Activated CD4-positive, alpha-beta T cell treated with anti-CD3 and anti-CD28 coated beads, Interleukin-2, amount 50 U/mL, for 4 hours (primary cell): ENCODE measurements at places on chromosomes 1 and 21.

- DNase-seq = no peak
Measured at GRCh38 chr1:237911911-237912310, 21.2 kb upstream of the ZP4 start.

DNA sequence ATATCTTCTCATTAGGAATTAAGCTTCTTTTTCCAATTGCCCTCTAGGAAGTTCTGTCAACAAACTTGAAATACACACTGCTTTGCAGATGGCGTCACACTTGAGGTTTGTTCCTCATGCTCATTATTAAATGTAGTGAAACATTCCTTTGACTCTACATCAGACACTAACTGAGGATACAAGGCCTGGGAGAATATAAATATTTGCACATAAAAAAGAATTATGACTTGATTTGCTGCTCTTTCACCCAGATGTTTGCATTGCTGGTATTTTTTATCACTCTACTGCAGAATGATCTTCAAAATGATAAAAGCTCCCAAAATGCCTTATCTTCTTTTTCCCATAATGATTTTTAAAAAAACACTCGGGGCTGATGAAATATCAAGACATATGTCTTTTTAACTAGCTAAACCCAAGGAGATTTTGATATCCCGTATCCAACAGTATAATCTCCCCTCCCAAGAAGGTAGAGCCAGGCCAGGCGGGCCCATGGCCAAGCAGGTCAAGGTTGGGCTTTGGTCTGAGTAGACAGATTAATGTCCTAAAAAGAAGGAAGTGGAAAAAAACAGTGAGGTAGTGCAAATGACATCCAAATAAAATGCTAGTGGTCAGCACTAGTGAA, 264.6 kb downstream of the HHIPL2 start:
- DNase-seq = no peak

DNA sequence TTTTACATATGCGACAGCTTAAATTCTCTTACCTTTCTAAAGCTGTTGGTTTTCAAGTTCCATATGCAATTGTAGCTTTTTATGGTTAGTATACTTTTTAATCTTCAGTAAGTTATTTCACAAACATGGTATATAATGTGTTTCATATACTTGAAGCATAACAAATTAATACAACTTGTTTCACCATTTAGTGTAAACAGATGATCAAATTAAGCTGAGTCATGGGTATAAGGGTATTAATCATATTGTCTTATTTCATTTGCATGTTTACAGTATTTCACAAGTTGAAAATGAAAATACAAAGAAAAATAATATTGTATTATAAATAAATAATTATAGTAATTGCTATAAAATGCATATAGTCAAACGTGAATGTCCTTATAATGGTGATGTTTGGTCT, 92.1 kb downstream of the PTPRC start:
- DNase-seq = no peak

- no peak for DNase-seq
Measured at GRCh38 chr21:39141502-39141901, 41.7 kb downstream of the PSMG1 start.

DNA sequence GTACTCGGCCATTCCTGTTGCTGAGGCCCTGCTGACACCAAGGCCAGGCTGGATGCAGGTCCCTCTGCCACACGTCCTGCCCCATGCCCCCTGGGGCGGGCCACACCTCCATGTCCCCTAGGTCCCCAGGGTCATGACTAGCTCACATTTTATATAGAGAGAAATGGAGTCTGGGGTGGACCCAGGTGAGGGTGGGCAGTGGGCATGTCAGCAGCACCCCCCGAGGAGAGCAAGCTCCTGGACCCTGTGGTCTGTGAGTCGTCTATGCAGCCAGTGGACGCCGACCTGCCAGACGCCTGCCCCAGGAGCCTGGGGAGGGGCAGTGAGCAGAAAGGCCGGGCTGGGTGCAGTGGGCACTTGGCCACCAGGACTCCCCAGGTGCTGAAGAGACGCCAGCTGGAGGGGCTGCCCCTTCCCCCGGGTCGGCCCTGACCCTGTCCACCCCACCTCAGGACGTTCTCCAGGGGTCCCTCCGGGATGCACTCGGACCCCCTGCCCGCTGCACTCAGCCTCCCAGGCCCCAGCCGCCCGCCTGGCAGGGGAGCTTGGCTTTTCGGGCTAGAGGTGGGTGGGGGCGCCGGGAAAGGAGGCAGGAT, 15.9 kb downstream of the SAMD11 start:
- no peak for DNase-seq

GRCh38 chr21:46199436-46200373, 15.4 kb upstream of the SPATC1L start:
- DNase-seq = no peak

- no peak for DNase-seq
Measured at GRCh38 chr21:37118187-37118826, 45.3 kb downstream of the TTC3 start.

- no peak for DNase-seq
Measured at GRCh38 chr1:21301794-21302440, 11.7 kb upstream of the ECE1 start.

DNA sequence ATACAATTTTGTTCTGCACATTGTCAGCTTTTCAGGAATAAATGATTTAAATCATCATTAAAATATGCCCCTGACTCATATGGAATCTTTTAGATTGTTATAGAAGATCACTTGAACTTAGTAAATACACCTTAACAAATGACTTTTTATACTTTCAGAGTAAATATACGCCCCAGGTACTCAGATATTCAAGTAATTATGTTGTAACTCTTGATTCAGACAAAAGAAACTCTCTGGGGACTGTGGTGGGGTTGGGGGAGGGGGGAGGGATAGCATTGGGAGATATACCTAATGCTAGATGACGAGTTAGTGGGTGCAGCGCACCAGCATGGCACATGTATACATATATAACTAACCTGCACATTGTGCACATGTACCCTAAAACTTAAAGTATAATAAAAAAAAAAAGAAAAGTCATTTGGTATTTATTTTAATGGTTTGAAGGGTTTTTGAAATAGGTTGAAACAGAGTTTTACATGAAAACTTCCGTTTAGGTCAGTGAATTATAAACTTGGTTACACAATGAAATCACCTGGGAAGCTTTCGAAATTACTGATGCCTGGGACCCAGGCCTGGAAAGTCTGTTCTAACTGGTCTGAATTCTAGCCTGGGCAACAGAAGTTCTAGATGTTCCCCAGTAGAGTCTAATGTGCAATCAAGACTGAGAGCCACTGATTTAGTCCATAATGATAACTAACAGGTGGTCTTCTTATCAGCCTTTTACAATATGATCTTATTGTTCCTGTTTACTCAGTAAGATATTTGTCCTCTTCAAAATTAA, 320.5 kb upstream of the NR5A2 start:
- no peak for DNase-seq

DNA sequence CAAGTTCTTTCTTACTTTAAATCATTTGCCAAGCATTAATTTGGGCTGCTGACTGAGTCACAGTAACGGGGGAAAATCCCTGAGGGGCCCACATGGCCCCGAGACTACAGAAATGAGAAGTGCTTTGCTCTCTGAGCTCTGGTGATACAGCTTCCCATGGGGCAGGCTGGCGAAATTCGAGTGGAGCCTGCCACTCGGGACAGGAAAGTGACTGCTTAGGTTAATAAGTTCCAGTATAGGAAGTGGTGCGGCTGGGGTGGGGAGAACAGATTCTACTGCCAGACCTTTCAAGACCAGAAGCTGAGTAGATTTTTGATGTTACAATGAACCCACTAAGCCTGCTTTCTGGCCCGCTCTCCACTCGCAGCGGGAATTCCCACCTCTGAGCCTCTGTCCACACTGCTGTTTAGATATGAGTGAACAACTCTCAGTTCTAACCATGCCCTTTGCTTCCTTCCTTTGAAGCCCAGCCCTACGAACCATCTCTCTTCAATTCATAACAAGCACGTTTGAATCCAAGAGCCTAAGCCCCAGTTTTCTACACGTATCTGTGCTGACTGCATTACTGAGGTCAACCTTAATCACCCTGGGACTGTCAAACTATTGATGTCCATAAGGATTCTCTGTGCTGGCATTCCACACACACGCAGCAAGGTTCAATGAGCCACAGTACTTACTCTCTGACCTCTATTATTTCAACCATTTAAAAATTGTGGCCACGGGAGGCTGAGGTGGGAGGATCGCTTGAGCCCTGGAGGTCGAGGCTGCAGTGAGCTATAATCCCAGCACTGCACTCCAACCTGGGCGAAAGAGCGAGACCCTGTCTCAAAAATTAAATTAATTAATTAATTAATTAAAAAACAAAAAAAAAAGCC, 9.6 kb downstream of the ZBTB17 start:
- peak; percentile 74 for DNase-seq

DNA sequence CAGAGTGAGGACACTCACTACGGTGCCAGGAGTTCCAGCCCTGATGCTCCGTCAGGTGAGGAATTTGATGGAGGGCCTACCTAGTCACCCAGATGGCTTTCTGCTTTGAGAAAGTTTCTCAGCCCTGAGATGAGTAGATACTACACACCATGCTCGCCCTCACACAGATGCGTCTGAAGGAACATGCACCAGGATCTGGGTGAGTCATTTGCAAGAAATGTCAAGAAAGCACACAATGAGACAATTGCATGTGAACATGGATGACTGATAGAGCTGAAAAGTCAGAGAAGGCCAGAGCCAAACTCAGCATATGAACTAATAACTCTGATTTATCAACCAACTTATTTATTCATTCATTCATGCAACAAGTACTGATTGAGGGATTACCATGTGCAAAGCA, 483.9 kb downstream of the OMA1 start:
- DNase-seq = no peak

- DNase-seq = no peak
Measured at GRCh38 chr1:33350611-33351280, 29.8 kb upstream of the A3GALT2 start.

DNA sequence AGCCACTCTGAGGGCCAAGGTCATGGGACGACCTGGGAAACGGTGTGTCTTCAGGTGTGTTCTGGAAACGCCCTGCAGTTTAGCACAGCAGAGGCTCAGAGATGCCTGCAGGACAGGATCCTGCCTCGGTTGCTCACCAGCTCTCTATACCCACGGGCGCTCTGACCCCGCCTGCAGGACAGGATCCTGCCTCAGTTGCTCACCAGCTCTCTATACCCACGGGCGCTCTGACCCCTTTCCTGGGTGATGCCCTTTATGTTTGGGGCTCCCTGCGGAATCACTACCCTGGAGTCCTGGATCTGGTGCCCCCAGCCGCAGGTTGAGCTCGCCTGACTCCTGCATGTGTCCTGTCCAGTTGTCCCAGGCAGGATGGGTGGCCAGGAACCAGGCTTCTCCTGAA, 32.5 kb downstream of the TFF3 start:
- no peak for DNase-seq

- DNase-seq = no peak
Measured at GRCh38 chr1:182803846-182804245, 14.3 kb downstream of the NPL start.

- no peak for DNase-seq
Measured at GRCh38 chr1:104745875-104746274, 996.2 kb downstream of the AMY1C start.

DNA sequence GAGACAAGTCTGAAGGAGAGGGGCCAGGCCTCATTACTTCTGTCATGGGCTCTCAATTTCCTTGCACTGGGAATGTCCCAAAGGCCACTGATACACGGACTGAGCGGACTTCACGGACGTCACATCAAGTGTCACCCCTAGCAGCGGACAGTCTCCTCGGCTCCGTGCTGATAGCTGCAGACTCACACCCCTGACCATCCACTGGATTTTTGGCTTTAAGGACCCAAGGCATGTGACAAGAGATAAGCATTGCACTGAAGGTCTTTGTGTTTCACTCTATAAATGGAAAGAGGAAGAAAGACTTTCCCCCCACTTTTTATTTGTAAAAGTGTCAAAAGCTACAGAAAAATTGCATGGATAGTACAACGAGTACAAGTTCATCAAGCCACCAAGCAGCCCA, 200.4 kb upstream of the FGGY start:
- DNase-seq = no peak

- peak; percentile 24 for DNase-seq
Measured at GRCh38 chr1:116538544-116538943, 32.3 kb downstream of the CD58 start.

DNA sequence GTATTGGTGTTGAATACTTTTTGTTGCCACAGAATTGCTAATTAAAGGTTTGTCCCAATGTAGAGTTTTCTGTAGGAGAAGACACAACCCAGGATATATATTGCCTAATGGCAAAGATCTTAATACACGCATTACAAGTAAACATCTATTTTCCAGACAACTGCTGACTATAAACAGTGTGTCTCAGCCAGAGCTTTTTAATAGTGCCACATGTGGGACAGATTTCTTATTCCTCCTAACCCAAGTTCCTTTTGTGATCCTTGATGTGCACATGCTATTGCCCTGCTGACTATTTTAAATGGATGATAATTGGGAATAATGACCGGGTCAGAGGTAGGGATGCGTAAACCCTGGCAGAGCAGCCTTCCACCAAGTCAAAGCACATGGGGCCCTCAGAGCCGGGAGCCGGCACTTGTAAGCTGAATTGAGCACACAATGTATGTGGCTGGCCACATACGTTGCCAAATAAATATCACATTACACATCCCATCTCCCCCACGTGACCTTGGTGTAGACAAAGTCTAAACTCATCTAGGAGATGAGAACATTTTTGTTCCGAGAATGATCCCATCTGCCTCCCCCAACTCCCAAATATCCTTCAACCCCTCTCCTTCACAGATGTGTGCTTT, 209.8 kb upstream of the NFIA start:
- DNase-seq = no peak
